Activated CD8-positive, alpha-beta T cell treated with anti-CD3 and anti-CD28 coated beads, Interleukin-2, amount 10 ng/mL, durations not matched to agents 7 days and 5 days (primary cell): ENCODE measurements at places on chromosomes 7 and 10. TPM values are rescaled to one million over a fixed set of nuclear protein-coding genes. Genes with fewer than 3 reads are reported as not detected.

The OPN4 gene
- total RNA-seq = not detected

The PIP gene
- total RNA-seq = not detected

GRCh38 chr7:30656006-30656957 is 26.0 kb downstream of the CRHR2 start:
- no peaks in the 10 kb centered on the region for H3K36me3 ChIP-seq
- DNase-seq = no peak
- H3K4me1 ChIP-seq = no peaks in the 10 kb centered on the region
- H3K4me3 ChIP-seq = no peak overlapping the region
- H3K27me3 ChIP-seq = no peaks in the 10 kb centered on the region

GRCh38 chr7:66255534-66256100 is 50.5 kb downstream of the TPST1 start:
- H3K27ac ChIP-seq = no peak overlapping the region
- H3K36me3 ChIP-seq = no peaks in the 10 kb centered on the region
- DNase-seq = no peak
- no peaks in the 10 kb centered on the region for H3K27me3 ChIP-seq

- DNase-seq = no peak
- H3K27me3 ChIP-seq = peaks cover 18% of the 10 kb centered on the region
- H3K27ac ChIP-seq = no peak overlapping the region
- no peak overlapping the region for H3K4me3 ChIP-seq
These were observed 61.4 kb upstream of the STEAP1B start for GRCh38 chr7:22561321-22561811.

DNA sequence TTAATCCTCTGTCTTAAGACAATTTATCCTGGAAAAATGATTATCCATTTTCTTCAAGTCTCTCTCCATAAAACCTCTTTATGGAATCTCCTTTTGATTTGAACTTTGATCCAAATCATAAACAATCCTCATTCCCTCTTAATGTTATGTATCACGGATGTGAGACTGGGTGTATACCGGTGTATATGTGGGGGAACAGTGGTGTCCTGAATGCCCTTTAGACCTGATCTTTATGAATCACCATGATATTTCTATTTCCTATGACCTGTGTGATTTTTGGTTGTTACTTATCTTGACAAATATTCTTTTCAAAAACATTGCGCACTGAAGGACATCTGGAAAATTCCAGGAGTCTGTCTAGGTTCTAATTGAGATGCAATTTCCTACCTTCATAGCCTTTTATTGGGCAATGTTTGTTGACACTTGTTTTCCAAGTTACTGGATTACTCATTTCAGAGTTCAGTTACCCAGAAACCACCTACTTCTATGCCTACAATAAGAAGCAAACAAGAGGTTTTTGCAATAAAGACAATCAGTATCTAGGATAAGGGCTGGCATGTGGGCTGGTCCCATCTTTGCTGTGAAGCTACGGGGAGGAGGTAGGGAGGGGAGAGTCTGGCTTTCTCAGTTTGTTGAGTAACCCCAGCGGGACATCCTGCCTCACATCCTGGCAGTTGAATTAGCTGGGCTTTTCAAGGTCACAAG is 190.4 kb downstream of the CTTNBP2 start:
- no peaks in the 10 kb centered on the region for H3K27me3 ChIP-seq
- no peak overlapping the region for H3K27ac ChIP-seq
- no peaks in the 10 kb centered on the region for H3K36me3 ChIP-seq
- DNase-seq = no peak
- no peak overlapping the region for H3K4me3 ChIP-seq

GRCh38 chr7:134126146-134126545 is 994 bp upstream of the LRGUK start:
- no peaks in the 10 kb centered on the region for H3K36me3 ChIP-seq
- peaks cover 18% of the 10 kb centered on the region for H3K4me1 ChIP-seq
- peaks cover 23% of the 10 kb centered on the region for H3K27me3 ChIP-seq
- H3K4me3 ChIP-seq = no peak overlapping the region
- no peak overlapping the region for H3K27ac ChIP-seq
- no peak for DNase-seq
